Stimulated activated CD4-positive, alpha-beta T cell treated with anti-CD3 and anti-CD28 coated beads, TNF-alpha, amount 100 ng/mL, for 4 hours (primary cell): ENCODE measurements at places on chromosomes 2 and 18.

DNA sequence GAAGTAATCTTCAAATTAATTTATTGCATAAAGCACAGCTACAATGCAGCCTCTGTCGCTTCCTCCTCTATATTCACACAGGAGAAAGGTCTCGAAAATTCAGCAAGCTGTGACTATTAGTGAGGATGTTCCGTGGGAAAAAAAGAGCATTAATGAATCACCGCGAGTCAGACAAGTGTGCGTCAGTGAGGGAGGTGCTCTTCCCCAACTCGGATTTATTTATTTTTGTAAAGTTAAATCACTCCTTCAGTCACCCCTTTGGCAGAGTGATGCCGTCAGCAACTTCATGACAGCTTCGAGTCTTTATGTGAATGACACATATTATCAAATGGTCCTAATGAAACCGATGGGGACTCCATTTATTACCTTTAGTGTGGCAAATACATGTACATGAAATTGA, 648.9 kb upstream of the SALL3 start:
- no peak for DNase-seq

DNA sequence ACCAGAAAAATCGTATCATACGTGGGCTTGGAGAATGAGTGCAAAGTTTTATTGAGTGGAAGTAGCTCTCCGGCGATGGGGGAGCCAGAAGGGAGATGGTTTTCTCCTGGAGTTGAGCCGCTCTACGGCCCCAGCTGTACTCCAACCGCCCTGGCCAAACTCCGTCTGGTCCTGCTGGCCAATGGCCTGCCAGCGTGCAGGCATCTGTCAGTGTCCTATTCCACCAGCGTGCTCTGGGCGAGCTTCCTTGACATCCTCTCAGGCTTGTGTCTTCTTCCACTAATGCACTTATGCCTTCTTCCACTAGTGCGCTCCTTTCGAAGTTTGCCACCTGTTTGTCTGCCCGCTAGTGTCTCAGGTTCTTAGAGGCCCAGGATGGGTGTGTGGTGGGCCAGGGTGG, 345.5 kb upstream of the CDH19 start:
- no peak for DNase-seq

GRCh38 chr2:83196225-83196624, 1262.9 kb downstream of the SUCLG1 start:
- no peak for DNase-seq

DNA sequence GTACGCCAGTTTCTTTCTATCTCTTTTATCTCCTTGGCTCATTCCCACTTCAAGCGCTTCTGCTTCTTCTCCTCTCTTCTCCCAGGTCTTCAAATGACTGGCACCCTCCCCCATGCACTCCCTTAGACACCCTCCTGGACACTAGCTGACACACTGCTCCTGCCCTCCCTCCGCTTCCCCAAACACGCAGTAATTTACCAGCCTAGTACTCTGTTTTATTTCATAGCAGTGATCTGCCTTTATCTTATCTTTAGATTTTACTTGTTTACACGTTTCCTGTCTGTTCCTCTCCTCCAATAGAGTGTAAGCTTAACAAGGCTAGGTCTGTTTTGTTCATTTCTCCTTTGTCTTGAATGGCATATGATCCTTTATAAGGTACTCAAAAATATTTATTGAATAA, 93.9 kb downstream of the SCN3A start:
- DNase-seq, result no peak

DNA sequence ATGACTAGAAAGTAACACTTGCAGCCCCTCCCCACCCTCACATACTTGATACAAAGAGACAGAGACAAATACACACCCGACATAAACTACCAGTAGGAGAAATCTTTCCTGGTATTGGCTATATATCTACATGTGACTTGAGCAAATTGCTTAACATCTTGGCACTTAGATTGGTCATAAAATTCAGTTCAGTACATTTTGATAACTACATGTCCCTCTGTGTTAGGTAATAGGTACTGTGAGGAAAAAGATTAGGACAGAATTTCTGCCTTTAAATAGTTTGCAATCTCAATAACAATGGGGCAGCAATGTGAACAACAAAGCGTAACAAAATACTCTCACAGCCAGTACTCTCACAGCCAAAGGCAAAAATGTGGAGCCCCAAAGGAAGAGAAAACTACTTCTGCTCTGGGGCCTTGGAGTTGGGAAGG, 670.0 kb upstream of the ACVR2A start:
- no peak for DNase-seq

DNA sequence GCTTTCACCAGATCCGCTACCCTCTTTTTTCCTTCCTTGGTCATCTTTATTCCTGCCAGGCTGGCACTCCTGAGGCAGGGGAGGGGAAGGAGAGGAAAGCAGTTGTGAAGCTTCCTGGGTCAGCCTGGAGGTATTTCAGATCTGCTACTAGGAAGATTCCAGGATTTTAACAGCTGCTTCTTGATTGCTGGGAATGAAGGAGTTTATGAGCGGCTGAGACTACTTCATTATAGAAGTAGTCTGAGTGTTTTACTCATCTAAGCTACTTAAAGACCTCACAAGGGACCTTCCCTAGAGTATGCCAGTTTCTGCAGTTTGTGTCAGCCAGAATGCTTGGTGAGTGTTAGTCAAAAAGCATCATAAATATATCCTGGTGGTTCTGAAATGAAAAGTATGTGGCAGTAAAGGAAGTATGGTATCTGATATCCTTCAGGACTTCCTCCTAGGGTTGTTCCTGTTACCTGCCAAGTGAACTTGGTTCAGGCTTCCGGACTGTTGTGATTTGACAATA, 1.9 kb downstream of the TANC1 start:
- DNase-seq, result no peak

DNA sequence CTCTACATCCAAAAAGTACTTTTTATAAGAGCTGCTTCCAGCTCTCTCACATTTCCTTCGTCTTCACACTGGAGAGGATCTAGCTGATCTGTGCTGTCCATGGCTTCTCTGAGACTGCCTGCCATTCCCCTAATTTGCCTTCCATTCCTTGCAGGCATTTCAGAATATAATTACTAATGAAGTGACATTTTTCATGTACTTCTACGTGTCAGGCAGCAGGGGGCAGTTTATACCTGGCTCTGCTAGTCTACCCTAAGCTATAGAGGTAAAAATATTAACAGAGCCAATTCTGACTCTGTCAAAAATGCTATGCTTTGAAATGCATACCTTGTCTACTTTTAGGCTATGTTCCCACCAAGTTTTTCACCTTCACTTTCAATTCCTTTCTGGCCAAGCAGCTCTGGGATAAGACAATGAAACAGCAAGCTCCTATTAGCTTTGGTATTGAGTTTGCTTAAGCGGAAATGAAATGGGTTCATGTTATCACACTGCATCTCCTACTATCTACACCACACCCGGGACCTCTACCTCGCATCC, 81.9 kb downstream of the MEP1B start:
- no peak for DNase-seq

DNA sequence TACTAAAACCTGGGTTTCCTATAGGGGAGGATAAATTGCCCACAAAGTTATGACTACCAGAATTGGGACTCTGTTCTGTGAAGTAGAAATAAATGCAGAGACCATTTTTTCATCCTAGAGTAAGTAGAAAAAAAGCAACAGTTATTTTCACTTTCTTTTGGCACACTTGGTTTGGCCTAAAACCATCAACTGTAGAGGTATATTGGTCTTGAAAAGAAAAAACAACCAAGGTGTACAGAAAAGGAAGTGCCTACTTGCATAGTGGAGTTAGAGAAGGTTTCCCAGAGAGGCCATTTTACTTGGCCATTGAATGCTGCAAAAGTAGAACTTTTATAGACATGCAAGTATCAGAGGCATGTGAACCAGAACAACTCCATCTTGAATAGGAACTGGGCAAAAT, 89.4 kb upstream of the TACR1 start:
- DNase-seq, result no peak

DNA sequence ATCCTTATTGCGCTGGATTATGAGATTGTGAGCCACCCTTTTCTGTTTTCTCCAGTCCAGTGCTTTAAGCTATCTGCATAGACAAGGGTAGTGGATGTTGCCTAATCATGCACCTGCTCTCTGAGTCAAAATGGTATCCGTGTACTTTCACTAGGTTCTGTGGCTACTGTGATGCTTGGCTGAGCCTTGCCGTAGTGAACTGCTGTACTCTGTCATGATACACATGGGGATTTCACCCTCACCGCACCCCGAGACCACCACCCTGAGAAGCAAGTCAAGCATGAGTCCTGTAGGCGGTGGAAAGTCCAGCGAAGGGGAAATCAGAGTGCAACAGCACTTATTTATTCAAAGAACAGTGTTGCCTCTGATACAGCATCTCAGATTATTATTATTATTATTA, 55.0 kb downstream of the ARHGAP25 start:
- no peak for DNase-seq
